ENCODE measurements at places on chromosomes 6 and 20.

GRCh38 chr6:35634316-35634715 lies 54.4 kb downstream of the FKBP5 start:
- DNase-seq, result peak; percentile 33

DNA sequence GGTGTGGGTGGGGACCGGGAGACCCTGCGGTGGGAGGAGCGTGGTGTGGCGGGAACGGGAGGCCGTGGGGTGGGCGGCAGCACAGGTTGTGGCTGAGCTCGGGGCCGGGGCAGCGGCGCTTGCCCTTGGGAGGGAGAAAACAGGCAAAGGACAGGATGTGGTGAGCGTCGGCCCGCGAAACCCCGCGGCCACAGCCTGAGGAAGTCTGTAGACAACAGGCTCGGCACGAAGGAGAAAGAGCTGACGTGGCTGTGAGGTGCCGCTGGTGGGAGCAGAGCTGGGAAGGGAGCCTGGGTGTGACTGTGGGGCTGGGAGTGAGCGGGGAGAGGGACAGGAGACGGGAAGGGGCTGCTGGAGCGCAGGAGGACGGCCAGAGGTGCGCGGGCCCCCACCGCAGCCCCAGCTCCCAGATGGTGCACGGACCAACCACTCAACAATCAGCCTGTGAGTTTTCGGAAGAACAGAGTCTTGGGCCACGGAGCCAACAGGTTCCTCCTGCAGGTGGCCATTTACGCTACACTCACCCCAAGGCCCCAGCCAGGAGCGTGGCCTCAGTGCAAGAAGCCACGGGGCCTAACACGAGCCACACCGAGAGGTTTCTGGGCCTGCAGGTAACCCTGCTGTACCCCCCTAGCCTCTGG lies 202.8 kb downstream of the DLL1 start:
- DNase-seq, result no peak

DNA sequence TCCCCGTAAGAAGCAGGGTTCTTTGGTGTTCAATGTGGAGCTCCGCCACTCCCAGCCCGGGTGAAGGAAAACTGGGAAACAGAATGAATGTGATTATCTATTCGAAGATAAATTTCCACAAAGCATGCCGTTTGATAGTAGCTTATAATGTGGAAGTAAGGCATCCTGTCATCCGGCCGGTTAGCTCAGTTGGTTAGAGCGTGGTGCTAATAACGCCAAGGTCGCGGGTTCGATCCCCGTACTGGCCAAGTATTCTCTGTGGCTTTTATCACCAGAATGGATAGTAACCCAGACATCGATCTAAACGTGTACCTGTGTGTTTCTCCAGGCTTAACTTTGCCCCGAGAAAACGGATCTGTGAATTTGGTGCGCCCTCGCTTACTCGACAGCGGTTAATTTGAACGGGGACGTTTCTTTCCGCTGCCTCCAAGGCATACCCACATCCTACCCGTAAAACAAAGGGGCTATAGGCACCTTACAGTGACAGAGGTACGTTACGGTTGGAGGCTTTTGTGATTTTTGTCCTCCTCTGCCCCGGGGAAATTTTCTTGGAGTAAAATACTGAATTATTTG lies 215.2 kb upstream of the ZNF184 start:
- peak; percentile 87 for DNase-seq

DNA sequence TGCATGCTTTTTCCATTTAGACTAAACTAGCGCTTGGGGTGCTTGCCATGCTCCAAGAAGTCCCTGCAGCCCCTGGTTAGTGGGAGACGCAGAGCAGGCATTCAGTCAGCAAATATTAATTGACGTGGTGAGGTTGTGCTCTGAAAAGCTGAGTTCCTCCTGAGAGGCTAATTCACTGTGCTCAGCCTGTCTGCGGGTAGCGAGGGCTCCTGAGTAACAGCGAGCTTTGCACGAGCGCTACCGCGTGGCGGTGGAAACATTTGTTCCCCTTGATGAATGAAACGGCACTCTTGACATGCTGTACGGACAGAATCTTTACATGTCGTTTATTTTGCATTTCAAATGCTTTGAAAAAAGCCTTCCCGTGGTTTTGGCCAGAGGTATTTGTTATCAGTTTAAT lies 170.6 kb upstream of the AGPAT4 start:
- DNase-seq, result no peak

DNA sequence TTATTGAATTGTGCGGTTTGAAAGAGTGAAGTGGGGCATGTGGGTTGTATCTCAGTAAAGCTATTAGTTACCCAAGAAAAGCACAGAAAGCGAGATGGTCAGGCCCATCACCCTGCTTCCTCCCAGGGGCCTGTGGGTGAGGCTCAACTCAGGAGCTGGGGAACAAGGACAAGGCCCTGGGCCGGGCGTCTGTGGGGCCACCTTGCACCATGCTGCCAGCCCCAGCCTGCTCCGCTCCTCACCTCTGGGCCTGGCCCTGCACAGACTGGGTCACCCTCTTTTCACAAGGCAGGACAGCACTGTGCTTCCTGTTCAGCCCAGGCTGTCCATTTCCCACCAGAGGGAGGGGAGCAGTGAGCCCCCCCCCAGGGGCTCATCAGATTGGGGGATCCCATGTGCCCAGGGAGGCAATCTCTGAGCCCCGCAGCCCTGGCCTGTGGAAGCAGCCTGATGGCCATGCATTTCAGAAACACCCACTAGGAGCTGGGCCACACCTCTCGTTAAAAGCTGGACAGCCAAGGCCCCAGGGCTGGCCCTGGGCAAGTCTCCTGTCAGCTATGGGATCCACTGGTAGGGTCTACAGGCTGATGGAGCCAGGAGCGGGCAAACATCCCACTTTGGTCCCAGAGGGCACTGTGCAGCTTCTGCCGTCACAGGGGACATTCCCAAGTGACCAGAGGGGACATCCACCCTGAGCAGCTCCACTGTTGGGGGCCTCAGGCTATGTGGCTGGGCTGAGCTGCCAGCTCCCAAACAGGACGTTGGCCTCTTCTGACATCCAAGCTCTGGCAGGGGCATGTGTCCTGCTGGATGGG lies 55.9 kb downstream of the YTHDF1 start:
- no peak for DNase-seq

- no peak for DNase-seq
Observed at GRCh38 chr6:43142101-43142500, 29.0 kb upstream of the SRF start.

DNA sequence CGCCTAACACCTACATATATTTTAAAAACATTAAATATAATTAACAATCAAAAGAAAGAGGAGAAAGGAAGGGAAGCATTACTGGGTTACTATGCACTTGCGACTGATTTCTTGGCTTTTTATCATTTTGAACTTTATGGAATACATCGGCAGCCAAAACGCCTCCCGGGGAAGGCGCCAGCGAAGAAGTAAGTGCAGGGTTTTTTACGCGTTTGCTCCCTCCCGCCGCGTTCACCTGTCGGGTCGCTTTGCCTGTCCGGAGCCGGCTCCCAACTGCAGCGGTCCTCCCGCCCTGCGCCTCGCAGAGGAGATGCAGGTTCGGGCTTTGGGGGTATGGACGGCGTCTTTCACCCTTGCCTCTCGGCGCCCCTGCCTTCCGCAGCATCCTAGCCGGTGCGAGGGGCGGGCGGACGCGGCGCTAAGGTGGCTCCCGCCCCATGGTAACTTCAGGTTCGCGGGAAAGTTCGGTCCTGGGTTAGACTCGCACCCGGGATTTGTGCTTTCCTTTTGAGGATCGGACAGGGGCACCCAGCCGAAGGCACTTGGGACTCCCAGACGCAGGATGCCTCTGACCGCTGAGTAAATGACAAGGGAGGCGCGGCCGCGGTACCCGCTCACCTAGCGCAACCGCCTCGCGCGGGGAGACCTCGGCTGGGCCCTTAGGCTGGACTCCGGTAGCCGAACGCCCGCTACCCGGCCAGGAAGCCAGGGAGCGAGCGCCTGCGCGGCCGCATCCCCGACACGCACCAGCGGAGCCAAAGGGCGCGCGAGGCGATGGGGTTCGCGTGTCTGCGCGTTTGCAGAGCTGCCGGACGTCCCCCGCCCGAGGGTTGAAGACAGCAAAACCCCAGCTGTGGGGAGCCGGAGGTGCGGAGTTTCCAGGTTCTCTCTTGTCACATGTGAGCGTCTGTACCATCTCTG lies 891 bp downstream of the RSPO3 start:
- peak; percentile 28 for DNase-seq

DNA sequence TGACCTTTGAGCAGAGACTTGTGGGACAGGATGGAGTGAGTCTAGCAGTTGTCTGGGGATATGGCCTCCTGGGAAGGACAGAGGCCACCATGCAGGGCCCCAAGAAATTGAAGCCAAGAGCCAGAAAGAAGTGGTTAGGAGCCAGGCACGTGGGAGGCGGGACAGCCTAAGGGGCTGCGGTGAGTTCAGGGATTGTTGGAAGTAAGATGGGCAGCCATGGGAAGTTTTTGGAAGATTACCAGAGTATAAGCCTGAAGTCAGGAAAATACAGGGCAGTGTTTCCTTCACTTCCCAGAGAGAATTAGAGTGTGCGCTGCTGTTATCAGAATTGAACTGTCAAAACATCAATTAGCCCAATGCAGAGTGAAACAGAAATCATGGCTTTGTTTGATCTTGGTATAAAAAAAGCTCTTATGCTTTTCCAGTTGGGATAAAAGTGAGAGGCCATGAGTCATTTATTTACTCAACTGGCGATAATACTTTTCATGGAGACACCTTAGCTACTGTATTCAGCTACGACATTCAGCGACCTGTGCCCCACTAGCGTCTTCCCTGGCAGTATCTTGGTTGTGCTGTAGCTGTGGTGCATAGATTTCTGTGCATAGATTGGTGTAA lies 66.9 kb downstream of the PHACTR2 start:
- DNase-seq, result peak; percentile 11

DNA sequence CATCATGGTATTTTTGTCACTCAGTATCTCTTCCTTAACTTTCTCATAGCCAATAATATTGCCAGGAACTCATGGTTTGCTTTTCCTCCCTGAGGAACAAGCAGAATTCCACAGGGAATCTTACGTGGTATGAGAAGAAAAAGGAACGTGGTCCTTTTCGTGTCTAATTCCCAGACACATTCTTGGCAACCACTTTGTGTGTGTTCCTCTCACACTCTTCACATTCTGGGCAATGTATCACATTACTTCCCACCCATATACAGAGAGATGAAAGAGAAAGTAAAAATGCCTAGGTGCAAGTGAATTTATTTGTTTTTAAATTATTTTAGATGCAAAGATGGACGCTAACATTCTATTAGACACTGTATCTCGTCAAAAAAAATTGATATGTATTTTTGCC lies 102.7 kb downstream of the PTPRK start:
- DNase-seq, result peak; percentile 80

GRCh38 chr6:23091795-23092194 lies 522.4 kb downstream of the HDGFL1 start:
- peak; percentile 47 for DNase-seq

DNA sequence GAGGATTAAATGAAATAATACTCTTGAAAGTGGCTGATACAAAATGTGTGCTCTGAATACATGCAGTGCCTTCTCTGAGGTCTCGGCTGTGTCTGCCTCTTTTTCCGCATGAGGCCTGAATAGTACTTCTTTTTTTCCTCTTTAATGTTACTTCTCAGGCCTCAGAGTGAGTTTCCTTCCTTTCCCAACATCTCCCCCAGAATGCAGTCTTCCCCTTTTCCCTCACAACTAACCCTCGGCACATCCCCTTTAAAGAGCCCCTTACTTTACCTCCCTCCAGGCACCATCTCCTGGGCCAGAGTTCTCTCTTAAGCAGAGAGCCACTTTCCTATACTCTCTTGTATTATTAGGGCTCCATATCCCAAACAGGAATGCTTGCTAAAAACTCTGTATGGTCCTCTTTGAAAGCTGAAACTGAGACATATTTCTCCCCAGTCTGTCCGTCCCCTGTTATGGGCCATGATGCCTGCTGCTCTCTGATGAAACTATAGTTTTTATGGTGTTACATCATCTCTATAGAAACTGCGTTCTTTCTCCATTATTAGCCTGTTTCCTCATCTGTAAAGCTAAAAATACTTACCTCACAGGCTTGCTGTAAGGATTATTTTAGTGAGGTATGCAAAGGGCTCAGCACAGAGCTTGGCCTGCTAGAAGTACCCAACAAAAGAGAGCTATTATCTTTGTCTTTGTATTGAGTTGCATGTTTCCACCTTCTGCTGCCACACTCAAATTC lies 2.3 kb downstream of the PLAGL2 start:
- DNase-seq, result peak; percentile 57

DNA sequence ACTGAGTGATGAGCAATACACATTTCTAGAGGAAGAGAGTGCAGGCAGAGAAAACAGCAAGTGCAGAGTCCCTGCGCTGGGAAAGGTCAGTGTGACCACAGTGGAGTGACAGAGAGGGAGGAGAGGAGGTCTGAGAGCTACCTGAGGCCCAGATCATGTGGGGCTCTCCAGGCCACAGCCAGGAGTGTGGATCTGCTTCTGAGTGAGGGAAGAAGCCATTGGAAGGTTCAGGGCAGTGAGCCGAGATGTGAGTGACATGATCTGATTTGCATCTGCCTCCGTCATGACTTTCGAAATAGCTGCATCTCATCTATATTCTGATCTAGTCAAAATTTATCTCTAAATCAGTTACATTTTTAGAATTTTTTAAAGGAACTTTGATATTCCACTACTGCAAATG lies 367.1 kb downstream of the PREX1 start:
- DNase-seq, result no peak

- no peak for DNase-seq
Observed at GRCh38 chr6:105747823-105748405, 338.2 kb upstream of the PRDM1 start.

DNA sequence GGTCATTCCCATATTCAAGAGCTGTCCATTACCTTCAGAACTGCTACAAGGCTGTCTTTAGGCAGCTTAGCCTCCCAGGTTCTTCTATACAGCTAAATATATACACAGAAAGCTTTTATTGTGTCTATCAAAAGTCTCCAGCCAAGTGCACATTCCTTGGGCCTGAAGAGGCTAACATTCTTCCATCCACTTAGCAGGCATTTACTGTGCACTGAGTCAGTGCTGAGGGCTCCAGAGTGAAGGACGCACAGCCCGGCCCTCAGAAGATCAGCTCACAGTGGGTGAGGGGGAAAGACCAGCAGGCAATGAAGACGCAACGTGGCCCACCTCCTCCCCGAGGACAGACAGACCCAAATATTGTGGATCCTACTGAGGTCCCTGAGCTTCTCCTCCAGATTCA lies 569.9 kb downstream of the CDH26 start:
- no peak for DNase-seq

- no peak for DNase-seq
Observed at GRCh38 chr6:96381246-96381645, 140.4 kb upstream of the UFL1 start.

DNA sequence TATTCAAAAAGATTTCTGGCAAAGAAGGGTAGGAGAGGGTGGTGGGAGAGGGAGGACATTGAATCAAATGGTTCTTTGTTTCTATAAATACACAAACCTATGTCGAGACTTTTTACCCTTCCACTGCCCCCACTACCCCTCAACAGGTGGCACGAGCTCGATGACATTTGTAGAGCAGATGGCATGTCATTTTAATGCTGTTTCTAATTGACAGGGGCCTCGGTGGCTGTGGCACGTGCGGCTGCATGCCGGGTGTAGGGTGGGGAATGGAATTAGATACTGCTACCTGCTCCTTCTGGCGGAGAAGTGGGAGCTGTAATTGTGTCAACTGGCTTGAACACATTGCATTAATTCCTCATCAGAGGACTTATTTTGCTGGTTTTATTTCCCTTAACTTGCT lies 29.1 kb upstream of the SASH1 start:
- DNase-seq, result no peak
